ENCODE measurements at places on chromosomes 5 and 9.
A peak's percentile ranks its signal among the peaks of the same experiment; 100 is the strongest.

- DNase-seq: no peak
These were observed 54.0 kb downstream of the PLPP1 start for GRCh38 chr5:55480781-55481180.

GRCh38 chr5:137834498-137835049 is 33.1 kb upstream of the MYOT start:
- DNase-seq: no peak

DNA sequence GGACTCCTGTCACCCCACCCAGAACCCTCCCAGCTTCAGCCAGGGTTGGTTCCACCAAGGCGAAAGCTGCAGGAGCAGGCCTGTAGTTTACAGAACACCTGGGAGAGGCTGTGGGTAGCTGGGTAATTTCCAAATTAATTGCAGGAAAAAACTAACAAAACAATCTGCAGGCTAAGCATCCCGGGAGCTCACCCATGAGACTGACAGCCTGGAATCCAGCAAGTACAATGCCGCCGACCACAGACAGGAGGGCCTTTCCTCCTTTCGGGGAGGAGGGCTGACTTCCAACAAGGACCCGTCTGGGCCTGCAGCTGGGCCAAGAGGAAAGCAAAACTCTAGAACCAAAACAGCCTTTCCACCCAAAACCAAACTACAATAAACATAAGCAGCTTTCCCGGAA is 10.3 kb downstream of the FOXE1 start:
- DNase-seq: peak; percentile 25

DNA sequence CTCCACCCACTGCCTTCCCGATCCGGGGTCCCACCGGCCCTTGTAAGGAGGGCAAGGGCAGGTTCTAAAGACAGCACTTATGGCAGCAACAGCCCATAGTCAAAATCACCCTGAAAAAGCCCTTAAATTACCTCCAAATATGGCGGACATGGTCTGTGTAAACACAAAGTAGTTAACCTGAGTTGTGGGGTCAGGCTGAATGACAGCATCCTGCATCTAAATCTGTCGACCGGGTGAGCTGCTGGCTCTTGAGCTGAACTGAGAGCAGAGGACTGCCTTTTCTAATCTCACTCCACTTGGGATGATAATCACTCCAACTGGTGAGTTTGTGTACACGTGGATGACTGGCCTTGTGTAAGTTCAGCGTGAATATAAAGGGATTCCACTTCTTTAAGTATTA is 249.6 kb downstream of the DENND1A start:
- DNase-seq: no peak

DNA sequence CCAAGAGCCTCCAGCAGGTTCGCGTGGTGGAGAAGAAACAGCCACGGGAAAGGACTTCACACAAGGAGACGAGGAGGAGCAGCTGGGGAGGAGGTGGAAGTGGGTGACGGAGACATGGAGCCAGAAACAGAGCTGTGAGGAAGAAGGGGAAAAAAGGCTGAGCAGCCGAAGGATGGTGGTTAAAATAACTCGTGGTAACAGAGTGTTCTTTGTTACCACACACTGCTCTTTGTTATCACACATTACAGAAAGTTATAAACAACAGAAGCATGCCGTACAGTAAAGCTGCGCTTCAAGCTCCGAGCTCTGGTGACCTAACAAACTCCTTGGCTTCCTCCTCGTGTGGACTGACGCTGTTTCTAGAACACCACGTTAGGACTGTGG is 215.4 kb downstream of the GLIS3 start:
- no peak for DNase-seq
